ENCODE measurements at places on chromosomes 7 and 10. TPM values are rescaled to one million over a fixed set of nuclear protein-coding genes. Genes with fewer than 3 reads are reported as not detected.

DNA sequence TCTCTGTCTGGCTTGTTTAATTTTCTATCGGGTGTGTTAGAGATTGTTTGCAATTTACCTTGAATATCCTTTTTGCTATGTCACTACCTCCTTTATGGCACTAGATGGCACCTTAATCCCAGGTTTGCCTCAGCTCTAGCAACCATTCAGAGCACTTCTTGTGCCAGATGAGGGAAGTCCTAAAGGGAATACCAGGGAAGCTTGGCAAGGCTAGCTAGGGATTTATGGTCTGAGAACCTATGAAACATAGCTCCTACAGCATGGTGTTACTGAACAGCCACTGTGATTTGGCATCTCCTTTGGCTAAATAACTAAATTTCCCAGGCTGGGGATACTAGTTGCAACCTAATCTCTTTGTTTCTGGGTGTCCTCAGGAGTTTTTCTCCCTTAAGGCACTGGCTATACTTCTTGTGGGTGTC, 69.0 kb upstream of the VOPP1 start:
- no peak for DNase-seq

- no peak for DNase-seq
Observed at GRCh38 chr7:82241356-82241755, 202.2 kb downstream of the CACNA2D1 start.

DNA sequence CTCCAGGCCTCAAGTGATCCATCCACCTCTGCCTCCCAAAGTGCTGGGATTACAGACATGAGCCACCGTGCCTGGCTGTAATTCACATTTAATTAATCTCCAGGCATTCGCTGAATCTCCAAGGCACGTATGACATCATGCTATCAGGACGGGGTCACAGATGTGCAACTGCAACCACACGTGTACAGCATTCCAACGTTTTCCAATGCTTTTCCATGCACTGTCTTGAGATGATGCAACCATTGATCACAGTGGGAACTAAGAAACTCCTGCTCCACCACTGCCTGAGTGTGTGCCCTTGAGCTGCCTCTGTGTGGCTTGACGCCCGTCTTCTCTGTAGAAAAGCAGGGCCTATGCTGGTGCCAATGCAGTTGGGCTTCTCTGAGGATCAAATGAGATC, 119.8 kb upstream of the LYZL2 start:
- DNase-seq = no peak

DNA sequence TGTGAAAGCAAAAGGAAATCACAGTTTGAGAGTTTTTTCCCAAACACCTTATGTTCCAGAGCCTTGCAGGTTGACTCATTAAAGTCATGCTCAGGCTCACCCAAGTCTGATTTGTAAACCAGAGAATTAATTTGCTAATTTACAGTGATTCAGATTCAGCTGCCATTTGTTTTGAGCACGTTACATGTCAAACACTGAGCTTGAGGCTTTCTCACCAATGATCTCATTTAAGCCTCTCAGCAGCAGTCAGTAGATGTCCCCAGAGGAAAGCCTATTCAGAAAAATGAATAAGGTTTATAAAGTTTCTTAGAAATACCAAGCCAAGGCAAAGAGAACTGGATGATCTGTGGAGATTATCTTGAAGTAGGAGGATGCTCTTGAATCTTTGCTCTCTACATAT, 420.4 kb downstream of the HTR7 start:
- no peak for DNase-seq

DNA sequence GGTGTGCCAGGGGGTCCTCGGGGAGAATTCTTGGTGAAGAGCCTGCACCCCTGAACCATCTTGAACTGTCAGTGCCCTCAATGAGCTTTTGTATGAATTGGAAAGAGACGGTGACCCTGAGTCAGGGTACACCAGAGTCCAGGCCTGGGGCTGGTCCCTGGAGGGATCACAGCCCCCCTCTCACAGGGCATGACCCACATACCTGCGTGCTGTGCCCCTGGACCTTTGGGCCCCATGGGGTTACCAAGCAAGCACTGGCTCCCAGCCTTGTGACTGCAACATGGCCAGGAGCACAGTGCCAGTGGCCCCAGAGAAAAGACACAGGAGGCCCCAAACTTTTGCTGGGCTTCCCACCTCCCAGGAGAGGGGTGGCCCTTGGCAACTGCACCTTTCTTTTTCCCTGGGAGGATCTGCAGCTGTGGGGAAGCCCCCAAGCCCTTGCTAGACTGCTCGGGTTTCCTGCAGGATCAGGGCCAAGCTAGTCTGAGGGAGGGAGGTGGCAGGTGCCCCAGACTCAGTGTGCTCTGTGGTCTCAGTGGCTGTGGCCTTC, 153.5 kb downstream of the ZNF248 start:
- no peak for DNase-seq

DNA sequence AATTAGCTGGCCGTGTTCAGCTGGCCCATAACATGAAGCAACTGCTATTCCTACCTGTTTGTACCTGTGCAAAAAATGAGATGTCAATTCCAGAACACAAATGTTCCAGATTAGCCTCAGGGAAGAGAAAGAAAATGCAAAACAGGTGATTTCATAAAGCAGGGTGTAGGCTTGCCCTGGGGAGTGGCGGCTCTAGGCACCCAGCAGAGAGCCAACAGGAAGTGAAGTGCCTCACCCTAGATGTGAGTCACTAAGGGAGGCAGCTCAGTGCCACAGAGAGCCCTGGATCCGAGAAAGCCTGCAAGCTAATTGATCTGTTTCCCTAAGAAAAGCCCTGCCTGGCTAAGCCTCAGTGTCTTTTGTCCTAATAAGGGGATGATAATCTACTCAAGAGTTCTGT, 240.0 kb downstream of the ARHGAP21 start:
- no peak for DNase-seq

The BRAF gene
- total RNA-seq = 54.6 TPM

DNA sequence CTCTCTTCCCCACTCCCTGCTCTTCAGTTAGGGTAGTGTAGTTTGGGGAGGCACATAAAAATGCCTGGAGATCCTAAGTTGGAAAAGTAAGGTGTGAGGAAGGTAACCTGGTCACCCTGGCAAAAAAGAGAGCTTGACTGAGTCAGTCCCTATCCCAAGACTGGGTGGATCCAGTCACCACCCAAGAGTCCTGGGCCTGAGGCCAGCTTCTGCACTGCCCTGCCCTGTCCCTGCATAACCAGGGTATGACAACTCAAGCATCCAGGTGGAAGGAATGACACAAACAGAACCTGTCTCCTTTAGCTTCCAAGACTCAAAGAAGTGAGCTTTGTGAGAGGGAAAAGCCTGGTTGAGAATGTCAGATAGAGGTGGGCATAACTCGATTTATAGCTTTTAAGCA, 26.9 kb upstream of the SORBS1 start:
- DNase-seq = no peak

DNA sequence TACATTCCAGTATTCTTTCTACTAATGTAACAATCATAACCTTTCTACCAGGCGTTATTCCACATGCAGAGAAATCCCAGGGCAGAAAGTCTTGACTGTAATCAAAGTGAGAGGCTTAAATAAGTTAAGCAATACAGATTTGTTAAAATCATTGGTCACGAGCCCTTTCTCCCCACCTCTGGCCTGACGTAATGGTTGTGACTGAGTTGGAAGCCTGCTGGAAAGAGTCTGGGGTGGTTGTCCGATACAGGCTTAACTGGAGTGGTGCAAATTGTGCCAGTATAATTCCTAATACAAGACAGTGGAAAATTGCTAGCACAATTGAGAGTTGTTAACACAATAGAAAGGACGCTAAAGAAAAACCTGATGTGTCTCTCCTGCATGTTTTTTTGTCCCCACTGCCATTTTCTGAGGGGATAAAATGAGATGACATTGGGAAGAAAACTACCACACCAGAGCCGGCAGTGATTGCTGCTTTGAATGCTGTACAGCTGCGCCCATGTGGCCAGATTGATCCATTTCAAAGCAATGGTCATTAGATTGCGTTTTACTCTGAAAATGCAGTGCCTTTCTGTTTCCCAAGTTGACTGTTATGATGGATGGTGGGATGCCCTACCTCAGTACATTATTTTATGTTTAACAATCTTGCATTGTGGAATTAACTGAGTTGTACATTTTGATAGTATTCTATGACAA, 190.8 kb downstream of the POU6F2 start:
- no peak for DNase-seq

DNA sequence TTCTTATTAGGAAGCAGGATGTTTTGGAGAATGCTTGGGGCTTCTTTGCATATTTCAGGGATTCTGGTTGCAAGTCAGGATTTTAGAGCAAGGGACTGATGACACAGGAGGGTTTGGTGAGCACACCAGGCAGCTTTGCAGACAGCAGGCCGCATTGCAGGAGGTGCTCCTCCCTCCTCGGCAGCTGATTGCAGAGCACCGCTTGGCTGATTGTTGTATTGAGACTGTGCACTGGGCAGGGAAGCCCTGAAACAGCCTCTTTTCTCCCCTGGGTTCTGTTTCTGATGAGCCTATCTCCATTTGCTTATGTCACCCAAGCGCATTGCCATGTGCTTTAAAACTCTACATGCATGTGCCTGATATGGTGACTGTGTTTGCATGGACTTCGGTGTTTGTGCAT, 769.6 kb downstream of the GRID1 start:
- no peak for DNase-seq

The CNNM1 gene
- total RNA-seq = 0.36 TPM

- no peak for DNase-seq
Observed at GRCh38 chr7:19552576-19552975, 156.3 kb downstream of the POLR1F start.

The BAMBI gene
- total RNA-seq = 2.1 TPM

The CAV2 gene
- total RNA-seq = 0.55 TPM

The ZPBP gene
- not detected for total RNA-seq

The KEL gene
- total RNA-seq = 0.22 TPM

DNA sequence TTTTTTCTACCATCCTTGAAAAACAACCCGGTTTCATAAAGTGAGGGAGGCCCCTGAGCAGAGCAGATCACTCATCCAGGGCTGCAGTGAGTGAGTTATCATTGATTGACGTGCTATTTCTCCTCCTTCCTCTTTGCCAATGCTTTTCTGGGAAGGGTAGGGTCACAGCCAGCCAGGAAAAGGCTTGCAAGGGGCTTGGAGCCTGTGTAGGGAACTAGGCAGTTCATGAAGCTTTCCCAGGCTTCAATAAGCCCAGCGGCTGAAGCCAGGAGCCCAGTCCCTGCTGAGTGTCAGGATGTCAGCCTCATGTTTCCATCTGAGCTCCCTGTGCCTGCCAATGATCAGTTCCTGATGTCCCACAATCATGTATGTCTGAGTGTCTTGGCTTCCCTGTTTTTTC, 584.7 kb downstream of the GALNT17 start:
- DNase-seq = no peak

The GIMAP5 gene
- 271 TPM for total RNA-seq

- no peak for DNase-seq
Observed at GRCh38 chr10:33808475-33808874, 474.0 kb upstream of the NRP1 start.

DNA sequence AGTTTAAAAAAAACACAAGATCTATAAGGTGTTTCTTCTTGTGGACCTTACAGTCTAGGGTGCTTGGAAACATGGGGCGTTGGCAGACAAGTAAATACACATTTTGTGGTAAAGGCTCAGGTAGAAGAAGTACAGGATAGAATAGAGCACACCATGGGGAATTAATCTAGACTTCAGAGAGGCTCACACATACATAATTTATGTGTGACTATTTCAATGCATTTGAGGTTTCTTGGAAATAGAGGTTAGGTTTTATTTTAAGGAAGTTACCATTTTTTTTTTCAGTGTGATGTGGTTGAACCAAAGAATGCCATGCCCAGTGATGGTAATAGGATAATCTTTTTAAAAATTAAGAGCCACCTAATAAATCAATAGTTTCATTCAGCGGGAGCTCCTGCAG, 12.8 kb downstream of the CFTR start:
- DNase-seq = no peak

The LDB3 gene
- 0.07 TPM for total RNA-seq

The PLOD3 gene
- 70.5 TPM for total RNA-seq

- DNase-seq = no peak
Observed at GRCh38 chr10:101355072-101355706, 1.2 kb downstream of the BTRC start.

DNA sequence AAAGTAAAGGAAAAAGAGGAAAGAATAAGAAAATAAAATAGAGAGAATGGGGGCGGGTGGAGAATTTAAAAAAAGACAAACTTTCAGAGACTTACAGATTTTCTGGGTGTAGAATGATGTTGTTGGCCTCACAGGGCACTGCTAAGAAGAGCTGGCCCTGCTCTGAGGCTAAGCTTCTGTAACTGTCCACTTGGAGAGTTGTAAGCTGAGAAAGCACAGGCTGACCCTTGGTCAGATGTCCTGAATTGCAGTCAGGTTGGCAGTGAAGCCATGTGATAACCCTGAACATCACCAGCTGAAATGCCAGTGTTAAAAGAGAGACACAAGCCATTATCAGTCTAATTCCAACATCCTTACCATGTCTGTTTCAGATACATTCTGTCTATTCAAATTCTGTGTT, 272.1 kb upstream of the SORCS1 start:
- DNase-seq = no peak

DNA sequence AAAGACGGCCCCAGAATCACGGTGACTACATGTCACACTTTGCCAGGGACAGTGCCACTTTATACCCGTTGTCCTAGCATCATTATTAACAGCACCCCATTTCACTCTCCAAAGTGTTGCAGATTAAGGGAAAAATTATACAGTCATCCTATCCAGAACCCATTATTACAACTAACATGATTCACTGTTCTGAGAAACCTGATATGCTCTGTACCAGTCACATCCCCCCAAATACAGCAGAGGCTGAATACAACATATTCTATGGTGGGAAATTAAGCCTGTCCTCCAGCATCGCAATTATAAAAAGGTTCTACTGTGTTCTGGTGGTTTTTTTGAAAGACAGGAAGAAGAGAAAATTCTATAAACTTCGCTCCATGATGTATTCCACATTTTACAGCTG, 162.1 kb downstream of the JAZF1 start:
- no peak for DNase-seq

The ARHGEF35 gene
- 1.7 TPM for total RNA-seq

DNA sequence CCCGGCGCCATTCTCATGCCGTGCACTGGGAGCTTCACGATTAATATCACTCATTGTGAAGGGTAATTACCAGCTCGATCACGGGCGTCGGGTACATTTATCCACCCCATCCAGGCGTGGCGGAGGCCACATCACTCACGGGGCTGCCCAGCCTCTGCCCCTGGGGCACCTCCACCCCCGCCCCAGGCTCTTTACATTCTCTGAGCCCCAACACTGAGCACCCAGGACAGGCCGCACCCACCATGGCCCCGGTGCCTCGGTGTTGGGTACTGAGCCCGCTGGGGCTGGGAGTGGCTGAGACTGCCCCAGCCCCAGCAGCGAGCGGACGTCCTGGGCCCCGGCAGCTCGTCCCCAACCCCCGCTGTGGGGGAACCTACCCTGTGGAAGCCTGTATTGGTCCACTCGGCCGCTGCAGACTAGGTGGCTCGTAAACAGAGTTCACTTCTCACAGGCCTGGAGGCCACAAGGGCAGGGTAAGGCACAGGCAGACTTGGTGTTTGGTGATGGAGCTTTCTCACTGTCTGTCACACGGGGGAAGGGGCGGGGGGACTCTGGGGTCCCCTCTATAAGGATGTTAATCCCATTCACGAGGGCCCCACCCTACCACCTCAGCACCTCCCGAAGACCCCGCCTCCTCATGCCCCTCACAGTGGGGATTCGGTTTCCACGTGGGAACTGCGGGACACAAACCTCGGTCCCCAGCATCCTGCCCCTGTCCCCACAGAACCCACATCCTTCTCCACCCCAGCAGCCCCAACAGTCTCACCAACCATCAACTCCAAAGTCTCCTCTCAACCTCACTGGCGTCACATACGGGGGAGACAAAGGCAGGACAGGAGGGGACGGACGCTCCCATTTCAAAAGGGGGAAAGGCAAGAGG, 184.1 kb downstream of the ELFN1 start:
- no peak for DNase-seq

Data from T-cell (primary cell).